ENCODE measurements at places on chromosomes 3 and 15.

- no peak for DNase-seq
Measured at GRCh38 chr3:171753025-171753472, 57.2 kb downstream of the PLD1 start.

DNA sequence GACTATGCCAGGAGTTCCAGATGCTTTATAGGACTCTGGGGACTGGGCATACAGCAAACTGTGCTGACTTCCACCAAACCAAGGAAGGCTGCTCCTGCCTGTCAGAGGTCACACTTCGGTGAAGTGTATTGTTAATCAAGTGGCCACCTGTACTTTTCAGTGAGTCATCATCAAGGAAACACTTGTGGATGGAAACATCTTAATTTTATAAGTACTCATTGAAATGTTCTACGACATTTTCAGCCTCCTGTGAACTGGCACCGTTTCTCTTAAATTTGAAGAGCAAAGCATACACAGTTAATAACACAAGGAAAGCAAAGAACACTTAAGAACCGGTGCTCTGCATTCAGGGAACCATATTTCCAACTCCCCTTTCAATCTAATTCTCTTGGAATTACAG lies 801.7 kb upstream of the DPPA4 start:
- no peak for DNase-seq

GRCh38 chr3:145936971-145937370 lies 224.0 kb downstream of the PLOD2 start:
- no peak for DNase-seq

DNA sequence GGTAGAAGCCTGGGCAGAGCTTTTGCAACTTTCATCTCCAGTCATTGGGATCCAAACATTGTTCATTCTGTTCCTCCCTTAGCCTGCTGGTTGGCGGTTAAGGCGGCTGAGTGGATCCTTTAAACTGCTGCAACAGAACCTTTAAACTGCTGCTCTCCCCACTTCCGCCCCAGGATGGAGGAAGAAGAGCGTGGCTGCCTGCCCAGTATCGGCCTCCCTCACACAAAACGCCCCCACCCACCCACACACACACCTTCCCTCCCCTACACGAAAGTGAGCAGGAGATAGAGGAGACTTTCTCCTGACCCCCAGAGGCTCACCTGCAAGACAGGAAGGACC lies 460 bp upstream of the ZMAT3 start:
- DNase-seq: peak; percentile 17

- DNase-seq: peak; percentile 40
Measured at GRCh38 chr15:45458746-45459403, 63.7 kb downstream of the SLC30A4 start.

GRCh38 chr3:98906230-98906629 lies 4.7 kb upstream of the DCBLD2 start:
- no peak for DNase-seq

GRCh38 chr3:101036213-101036618 lies 43.0 kb upstream of the ABI3BP start:
- no peak for DNase-seq

DNA sequence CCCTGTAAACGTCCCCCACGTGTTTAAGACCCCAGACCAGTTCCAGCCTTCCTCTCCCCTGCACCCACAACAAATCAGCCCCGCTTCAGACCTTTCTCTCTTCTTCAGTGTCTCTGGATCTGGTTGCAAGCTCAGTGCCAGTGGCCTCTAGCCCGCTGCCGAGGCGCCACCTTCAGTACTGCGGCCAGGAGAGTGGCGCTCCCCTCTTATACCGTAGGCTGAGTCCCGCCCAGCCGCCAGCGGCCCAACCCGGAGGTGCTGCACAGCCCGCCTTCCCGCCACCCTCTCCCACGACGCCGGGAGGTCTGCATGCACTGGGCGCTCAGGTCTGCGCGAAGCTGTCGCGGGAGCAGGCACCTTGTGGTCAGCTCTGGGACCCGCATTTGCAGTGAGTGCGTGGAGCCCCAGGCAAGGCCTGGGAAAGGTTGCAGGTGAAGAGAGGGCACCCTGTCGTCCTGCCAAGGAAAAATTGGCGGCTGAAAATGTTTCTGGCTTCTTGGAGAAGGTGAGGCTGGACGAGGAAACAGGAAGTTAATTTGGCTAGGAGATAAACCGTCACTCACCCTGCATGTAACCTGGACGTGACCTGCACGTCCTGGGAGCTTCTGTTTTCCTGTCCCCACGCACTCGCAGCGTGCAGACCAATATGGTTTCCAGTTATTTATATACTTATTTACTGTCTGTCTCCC lies at the start of gene C2CD4B:
TSS of gene C2CD4B (minus strand) at position 182 of the 689 bp plus-strand sequence. CDS start 301 bp downstream, outside the sequence.
- DNase-seq: peak; percentile 11

DNA sequence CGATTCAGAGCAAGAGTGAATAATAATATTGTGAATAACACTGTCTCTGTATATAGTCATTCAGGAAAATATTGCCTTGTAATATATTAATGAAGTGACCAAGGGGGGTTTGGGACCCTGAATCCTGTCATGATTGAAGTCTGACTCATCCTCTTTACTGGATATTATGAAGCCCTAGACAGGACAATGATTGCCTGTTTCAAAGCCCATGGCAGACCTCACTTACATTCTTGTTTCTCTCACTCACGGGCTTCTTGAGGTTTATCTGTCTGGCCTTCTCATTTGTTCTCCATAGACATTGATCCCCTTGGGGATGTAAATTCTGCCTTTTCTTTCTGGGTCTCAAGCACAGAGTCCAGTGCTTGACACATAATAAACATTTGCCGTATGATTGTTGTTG lies 449.3 kb upstream of the THRB start:
- DNase-seq: no peak

Measured in stimulated activated CD8-positive, alpha-beta memory T cell treated with anti-CD3 and anti-CD28 coated beads, Interleukin-7, amount 100 ng/mL, for 48 hours (primary cell).